ENCODE measurements at places on chromosomes 13 and 19. TPM values are rescaled to one million over a fixed set of nuclear protein-coding genes. Genes with fewer than 3 reads are reported as not detected.

PNMA8C gene
- not detected for total RNA-seq

ILF3 gene
- total RNA-seq: 399 TPM

ZNF492 gene
- not detected for total RNA-seq

DNA sequence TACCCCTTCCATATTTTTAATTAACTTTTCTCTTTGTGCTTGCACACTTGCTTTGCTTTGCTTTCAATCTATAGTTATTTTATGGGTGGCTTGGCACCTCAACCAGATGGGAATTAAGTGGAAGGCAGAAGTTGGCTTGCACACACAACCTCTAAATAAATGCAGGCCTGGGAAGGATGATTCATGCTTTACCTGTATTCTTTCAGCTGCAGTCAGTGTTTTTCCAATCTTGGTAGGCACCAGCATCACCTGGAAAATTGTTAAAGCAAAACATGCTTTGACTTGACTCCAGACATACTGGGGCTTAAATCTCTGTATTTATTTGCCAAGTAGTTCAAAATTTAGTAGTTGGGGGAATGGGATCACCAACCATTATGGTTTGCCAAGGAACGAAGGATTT lies 543.0 kb downstream of the GPC6 start:
- no peak for DNase-seq

DNA sequence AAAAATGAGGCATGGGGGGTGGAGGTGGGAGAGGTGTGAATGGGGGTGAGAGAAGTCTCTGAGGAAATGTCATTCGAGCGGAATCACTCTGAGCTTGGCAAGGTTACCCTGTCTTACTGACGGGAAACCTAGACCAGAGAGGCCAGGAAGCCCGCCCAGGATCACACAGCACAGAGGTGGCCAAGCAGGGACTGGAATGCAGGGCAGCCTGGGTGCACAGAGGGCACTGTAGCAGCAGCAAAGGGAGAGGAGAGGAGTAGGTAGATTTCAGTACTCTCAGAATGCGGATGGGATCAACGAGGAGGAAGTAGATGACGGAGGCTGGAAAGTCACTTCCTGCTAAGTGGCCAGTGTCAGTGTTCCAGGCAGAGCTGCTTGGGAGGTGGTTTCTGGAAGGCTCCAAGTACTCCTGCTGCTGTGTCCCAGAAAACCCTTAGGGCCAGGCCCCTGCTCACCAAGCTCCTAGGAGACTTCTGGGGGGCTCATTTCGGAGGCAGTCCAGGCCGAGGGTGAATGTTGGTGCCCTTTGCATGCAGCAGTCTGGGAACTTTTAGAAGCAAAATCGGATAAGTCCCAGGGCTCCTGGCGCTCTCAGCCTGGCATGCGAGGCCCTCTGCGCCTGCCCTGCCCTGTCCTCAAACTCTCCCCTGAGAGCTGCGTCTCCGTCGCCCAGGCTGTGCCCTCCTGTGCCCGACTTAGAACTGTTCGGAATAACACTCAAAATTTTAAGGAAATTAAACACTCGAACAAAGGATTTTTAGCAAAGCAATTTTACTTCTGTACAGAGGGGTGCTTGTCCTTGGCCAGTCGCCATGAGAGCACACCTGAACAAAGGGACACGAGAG lies 33.5 kb downstream of the DNM2 start:
- no peak for DNase-seq

DNA sequence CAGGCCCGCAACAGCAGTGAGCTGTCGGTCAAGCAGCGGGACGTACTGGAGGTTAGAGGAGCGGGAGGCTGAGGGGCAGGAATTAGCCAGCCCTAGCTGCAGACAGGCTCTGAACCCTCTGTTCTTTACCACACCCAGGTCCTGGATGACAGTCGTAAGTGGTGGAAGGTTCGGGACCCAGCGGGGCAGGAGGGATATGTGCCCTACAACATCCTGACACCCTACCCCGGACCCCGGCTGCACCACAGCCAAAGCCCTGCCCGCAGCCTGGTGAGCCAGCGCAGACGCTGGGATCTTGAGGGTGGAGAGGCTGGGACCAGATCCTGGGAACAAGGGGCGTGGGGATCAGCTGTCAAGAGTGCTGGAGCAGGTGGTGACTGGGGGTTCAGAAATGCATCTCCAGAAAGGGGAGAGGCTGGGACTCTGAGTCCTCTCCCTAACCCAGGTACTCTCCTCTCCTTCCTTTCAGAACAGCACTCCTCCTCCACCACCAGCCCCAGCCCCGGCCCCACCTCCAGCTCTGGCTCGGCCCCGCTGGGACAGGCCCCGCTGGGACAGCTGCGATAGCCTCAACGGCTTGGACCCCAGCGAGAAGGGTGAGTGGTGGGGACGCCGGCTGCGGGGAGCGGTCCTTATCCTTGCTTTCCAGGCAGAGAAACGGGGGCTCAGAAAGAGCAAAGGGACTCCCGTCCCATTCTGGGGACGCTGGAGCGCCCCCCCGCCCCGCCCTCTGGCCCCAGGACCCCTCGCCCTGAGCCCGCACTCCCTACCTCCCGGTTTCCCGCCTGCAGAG lies 10.4 kb downstream of the EPS8L1 start:
- no peak for DNase-seq

DNA sequence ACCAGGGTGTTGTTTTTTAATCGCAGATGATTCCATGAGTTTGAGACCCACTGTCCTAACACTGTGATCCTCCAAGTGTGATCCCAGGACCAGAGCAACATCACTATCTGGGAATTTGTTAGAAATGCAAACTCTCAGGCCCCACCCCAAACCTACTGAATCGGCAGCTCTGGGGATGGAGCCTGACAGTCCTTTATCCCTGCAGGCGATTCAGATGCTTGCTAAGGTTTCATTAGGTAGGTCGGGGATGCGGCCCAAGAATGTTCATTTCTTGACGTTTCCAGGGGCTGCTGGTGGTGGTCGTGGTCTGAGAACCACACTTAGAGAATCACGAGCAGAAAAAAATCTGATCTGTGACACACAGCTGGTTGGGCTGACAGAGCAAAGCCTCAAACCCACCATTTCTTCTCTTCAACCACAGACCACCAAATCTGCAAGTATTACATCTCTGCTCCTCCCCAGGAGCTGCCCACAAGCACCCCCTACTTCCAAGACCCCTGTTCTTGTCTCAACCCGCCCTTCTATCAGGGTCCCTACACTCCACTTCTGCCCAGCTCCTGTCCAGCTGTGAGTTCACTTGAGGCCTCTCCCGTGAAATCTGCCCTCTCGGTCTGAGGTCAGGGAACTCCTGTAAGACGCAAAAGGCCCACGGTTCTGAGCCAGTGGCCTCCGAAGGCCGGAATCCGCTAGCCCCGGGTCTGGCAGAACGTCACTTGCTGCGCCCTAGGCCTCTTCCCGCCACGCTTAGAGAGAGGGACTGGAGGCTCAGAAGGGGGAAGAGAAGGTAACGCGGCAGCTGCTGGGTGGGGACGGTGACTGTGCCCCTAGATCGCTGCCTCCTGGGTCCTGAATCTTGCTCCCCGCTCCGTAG lies 1.1 kb upstream of the FARP1 start:
- no peak for DNase-seq

GRCh38 chr13:80161896-80162295 lies 179.0 kb downstream of the SPRY2 start:
- DNase-seq: no peak

DNA sequence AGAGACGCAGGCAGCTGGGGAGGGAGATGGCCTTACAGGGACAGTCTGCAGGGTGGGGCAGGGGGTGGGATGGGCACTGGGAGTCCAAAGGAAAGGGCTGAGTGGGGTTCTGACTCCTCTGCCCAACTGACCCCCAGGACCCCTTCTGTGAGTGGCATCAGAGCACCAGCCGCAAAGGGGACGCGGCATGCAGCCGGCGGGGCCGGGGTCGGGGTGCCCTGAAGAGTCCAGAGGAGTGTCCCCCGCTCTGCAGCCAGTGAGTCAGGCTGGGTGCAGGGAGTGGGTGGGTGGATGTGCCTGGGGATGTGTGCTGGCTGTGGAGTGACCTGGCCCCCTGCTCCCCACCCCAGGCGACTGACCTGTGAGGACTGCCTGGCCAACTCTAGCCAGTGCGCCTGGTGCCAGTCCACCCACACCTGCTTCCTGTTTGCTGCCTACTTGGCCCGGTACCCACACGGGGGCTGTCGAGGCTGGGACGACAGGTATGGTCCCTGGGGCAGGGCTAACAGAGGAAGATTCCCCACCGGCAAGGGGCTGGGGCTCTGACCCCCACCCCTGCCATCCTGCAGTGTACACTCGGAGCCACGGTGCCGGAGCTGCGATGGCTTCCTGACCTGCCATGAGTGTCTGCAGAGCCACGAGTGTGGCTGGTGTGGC lies 25.8 kb downstream of the MEGF8 start:
- DNase-seq: no peak

- DNase-seq: no peak
Measured at GRCh38 chr13:43126420-43126819, 103.0 kb downstream of the DNAJC15 start.

- no peak for DNase-seq
Measured at GRCh38 chr19:34969721-34970120, 5.7 kb upstream of the ZNF792 start.

- DNase-seq: no peak
Measured at GRCh38 chr19:48367855-48368254, 3.7 kb downstream of the SYNGR4 start.

- DNase-seq: peak; percentile 5
Measured at GRCh38 chr13:35879111-35879510, 252.1 kb downstream of the DCLK1 start.

- no peak for DNase-seq
Measured at GRCh38 chr13:79401259-79402070, 4.6 kb downstream of the RBM26 start.

- DNase-seq: no peak
Measured at GRCh38 chr13:42239644-42240043, 32.3 kb upstream of the AKAP11 start.

DNA sequence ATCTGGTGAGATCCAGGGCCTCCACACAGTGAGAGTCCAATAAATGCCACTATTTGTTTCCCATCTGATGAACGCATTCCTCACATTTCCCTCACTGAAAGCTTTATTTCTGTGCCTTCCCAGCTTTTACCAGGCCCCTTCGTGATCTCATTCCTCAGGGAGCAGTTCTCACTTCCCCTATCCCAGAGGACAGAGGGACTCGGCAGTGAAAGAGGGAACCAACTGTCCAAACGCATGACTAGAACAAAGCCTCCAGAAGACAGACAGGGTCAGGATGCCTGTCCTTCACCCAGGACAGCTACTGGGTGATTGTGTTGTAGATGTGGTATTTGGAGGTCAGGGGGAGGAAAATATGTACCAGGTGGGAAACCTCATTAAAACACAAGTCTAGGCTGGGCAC lies 2.0 kb upstream of the ZBTB45 start:
- DNase-seq: no peak

DNA sequence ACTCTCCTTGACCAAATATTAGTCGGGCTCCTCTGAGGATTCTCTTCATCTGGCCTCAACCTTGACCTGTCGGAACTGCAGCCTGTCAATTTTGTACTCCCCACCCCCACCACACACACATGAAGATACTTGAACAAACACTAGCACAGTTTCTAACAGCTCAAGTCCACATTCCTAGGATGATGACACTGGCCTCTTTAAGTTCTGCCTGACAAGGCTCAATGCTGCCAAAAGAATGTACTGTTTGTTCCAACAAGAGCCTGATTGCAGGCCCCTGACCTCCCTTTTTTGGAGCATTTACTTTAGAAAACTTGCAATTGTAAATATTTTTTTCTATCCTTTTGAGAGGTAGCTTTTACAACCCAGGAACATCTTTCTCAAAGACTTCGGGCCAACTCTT lies 169.2 kb upstream of the IRS2 start:
- peak; percentile 69 for DNase-seq

DNA sequence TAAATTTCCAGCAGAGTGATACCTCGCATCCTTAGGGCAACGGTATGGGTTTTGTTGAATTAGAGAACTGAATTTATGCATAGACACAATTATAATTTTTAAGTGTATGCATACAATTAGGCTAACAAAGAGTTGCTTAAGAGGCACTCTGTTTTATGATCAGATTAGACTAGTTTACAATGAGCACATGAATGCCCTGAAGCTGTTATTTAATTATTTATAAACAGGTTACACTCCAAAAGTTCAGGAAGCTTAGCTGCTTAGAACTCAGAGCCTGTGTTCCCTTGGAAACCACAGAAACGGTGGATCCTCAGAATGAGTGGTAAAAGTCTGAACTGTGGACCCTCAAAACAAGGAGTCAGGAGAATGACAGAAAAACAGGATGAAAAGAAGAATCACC lies 72.5 kb upstream of the FBXL3 start:
- no peak for DNase-seq

DNA sequence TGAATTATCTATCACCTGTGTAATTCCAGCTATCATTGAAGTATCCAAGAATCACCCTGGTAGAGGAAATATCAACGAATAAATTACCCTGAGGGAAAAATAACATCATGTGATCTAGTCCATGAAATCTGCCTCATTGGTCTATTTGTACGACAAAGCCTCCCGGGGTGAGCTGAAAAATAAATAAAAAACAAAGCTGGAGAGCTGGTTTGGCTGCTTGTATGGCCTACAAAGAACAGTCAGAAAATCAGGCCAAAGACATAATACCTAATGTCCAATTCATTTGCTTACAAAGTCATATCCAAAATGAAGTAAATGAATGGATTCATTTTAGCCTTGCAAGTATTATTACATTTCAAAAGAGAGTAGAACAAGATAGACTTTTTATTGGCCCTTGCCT lies 449.9 kb downstream of the KLF12 start:
- DNase-seq: no peak

DNA sequence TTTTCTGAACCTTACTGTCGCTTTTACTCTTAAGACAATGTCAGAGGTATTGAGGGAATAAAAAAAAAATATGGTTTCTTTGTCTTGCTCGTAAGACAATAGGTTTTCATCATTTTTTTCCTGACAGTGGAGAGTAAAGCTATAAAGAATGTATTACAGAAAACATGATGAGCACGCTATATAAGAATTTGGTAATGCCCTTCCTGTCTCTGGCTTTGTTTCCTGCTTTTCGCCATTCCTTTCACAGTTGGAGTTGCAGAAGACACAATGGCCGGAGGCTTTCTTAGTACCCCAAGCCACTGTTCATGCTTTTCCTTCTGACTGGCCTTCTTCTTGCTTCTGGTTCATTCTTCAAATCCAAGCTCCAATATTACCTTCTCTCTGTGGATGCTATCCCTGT lies 101.0 kb upstream of the DACH1 start:
- no peak for DNase-seq

GRCh38 chr13:37131092-37131491 lies 25.6 kb upstream of the CSNK1A1L start:
- DNase-seq: no peak

DNA sequence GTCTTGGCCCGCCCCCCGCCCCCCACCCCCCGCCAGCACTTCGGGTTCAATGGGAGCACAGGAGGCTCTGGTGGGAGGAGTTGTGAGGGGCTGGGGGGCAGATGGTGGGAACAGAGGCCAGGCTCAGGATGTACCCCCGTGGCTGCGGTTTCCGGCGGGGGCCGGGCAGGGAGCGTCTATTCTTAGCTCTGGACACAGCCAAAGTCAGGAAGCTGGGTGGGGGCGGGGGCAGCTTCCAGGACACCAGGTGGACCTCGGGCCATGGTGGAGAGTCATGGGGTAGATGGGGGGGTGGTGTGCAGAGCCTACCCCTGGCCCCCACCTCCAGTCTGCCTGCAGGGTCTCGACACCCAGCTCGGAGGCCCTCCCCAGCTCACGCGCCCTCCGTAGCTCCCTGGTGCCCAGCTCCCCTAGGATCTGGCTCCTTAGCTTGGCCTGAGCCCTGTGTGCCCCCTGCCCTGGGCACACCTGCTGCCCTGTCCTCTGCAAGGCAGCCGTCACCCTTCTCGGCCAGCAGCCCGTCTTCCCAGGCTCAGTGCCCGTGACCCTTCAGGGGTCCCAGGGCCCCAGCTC lies 2.2 kb upstream of the TBXA2R start:
- DNase-seq: no peak
